CD4-positive, alpha-beta T cell (primary cell): ENCODE measurements at places on chromosomes 12 and 14.

- no peak for DNase-seq
Observed at GRCh38 chr14:65156568-65157366, 54.5 kb upstream of the MAX start.

DNA sequence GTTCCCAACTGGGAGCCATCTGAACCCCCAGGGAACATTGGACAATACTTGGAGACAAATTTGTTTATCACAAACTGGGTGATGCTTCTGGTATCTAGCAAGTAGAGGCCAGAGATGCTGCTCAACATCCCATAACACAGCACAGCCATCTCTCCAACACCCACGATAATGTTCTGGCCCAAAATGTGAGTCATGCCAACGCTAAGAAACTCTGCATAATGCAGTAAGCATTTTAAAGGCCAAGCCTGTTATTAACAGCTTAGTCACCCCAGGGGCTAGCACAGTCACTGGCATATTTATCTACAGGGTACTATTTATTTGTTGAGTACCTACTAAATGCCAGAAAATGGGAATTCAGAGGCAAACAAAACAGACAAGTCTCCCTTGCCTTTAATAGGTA, 873.1 kb upstream of the TMEM132C start:
- no peak for DNase-seq

DNA sequence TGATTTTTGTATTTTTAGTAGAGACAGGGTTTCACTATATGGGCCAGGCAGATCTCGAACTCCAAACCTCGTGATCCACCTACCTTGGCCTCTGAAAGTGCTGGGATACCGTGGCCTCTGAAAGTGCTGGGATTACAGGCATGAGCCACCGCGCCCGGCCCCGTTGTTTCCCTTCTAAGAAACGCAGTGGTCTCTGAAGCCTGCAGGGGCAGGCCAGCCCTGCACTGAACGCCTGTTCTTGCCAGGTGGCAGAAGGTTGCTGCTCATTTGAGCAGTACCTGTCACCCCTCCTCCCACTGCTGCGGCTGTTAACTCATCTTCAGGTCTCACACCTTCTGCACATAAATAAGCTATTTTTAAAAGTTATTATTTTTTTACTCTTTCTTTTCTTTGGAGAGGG, 24.3 kb downstream of the GPRC5A start:
- DNase-seq = no peak

DNA sequence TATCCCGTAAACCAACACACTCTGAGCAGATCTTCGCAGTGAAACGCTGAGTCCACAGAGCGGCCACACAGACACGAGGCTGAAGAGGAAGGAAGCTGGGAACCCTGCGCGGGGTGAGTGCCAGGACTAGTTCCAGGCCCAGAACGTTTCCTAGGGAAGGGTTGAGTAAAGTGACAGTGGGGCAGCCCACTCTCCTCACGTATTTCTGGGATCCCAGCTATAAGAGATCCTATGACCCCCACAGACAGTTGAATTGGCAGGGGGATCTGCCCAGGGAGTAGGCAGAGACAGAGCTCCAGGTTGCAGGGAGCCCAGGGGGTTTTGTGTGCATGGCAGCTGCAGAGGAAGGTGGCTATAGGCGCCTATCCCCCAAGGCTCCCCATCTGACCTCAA, 51.1 kb downstream of the GTF2A1 start:
- DNase-seq = no peak

GRCh38 chr12:113970211-113970610, 4.1 kb upstream of the RBM19 start:
- no peak for DNase-seq
